ENCODE measurements at places on chromosomes 12 and 14.

DNA sequence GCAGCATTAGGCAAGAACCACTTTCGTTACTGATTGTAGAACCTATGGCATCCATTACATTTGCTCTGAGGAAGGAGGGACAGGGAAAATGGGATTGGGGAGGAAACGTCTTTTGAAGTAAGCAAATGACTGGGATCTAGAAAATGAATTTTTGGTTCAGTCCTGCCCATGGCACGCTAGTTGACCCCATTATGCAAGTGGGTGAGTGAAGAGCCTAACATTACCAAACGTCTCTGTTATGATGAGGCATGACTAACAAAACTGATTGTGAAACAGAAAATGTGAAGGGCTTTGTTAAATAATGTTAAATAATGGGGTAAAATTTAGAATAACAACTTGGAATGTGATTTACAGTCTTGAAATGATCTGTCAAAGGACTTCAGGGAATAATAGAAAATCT, 38.9 kb downstream of the CPSF2 start:
- DNase-seq = no peak

DNA sequence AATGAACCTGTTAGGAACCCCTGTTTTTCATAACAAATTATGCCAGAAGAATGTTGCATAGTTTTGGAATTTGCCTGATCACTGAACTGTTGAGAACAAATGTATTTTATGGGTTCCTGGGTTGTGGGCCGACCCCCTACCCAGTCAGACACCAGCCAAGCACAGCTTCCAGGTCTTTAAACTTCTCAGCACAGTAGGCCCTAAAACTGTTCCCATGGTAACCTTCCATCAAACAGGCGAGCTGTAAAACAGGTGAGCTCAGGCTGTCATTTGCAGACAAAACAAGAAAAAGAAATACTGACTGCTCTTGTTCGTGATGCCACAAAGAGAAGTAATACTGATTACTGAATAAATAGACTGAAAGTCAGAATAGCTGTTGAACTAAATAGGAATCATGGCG, 147.0 kb downstream of the PTPRO start:
- DNase-seq = no peak

GRCh38 chr14:34302654-34303053, 159.4 kb downstream of the SPTSSA start:
- peak; percentile 55 for DNase-seq

- no peak for DNase-seq
These were observed 14.7 kb downstream of the SERPINA1 start for GRCh38 chr14:94373708-94374107.

DNA sequence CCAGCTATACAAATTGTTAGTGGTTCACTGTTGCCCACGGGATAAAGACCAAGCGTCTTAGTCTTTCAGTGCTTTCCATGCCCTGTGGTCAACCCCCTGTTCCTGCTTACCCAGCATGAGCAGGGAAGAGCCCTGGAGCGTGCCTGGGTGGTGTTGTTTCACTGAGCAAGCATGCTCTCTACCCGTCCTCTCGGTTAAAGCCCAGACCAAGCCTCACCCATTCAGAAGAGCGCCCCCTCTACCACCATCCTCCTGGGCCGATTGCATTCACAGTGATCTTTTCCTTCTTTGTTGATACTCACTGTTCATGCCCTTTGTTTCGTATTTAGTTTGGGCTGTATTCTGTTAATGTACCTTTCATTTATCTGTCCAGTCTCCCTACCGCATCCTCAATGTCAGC, 25.1 kb downstream of the DYRK4 start:
- DNase-seq = no peak

GRCh38 chr12:3272958-3273357, 195.8 kb downstream of the TSPAN9 start:
- no peak for DNase-seq

DNA sequence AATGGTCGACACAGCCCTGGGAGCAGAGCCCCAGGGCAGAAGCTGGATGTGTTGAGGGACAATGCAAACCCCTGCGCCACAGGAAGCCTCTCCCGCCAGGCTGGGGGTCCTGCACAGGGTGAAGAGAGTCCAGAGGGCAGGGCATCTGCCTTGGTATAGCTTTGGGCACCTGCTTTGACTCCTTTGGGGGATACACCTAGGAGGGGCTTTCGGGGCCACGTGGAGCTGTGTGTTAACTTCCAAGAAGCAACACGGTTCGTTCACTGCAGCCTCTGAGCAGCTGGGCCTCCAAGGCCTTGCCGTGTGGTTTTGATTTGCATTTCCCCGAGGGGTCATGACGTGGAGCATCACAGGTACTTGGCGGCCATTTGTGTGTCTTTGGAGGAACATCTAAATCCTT, 5.8 kb upstream of the PUS1 start:
- no peak for DNase-seq

- DNase-seq = no peak
These were observed 21.1 kb downstream of the NKX2-1 start for GRCh38 chr14:36498938-36499337.
